ENCODE measurements at places on chromosomes 5 and 9.

GRCh38 chr5:96294884-96295202 lies 138.2 kb downstream of the PCSK1 start:
- no peak for DNase-seq

- DNase-seq, result no peak
These were observed 340.7 kb downstream of the NR2F1-AS1 start for GRCh38 chr5:93240228-93240834.

GRCh38 chr9:96009690-96010472 lies 134.4 kb downstream of the ERCC6L2 start:
- DNase-seq, result peak; percentile 85

DNA sequence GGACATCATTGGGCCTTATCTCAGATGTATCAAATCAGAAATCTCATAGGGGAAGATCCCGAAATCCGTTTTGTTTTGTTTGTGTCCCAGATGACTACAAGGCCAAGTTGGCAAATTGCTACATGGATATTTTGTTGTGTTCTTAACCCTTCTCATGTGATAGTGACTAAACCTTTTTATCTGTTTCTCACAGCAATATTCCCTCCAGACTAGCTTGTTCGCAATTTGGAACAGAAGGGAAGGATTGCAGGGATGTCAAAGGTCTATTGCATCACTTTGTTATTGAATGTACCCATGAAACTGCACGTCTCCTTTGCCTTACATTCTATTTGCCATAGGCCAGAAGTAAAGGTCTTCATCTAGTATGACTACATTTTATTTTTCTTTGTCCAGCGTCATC lies 453.9 kb downstream of the NFIB start:
- no peak for DNase-seq

DNA sequence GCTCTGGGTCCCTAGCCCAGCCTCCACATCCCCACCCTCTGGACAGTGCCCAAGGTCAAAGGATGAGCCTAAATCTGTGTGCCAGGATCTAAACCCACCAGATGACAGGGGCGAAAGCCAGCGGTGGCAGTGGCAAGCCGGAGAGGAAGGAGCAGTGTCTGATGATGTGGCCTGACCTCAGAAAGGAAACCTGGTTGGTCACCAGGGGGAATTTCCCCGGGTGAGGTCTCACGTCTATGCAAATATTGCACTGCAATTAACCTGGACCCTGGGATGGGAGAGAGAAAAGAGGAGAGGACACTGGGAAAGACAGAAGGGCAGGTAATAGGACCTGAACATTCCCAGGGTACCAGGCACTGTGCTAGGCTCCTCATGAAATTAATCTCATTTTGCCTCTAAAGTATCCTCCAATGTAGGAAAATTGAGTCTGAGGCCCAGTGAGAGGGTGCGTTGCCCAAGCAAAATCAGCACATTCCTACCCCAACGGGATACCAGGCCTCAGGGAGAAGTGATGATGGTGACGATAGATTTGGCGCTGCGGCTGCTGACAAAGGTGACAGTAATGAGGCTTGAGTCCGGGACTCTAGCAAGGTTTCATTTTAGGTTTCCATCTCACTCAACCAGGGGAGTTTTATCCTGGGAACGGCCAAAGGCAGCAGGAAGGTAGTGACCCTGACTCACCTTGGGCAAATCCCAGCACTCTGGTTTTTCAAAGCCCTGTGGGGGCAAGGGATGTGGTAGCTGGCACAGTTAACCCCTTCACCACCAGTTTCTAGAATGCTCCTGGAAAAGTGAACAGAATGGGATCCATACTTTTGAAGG lies 13.4 kb upstream of the TNIP1 start:
- DNase-seq, result peak; percentile 64

DNA sequence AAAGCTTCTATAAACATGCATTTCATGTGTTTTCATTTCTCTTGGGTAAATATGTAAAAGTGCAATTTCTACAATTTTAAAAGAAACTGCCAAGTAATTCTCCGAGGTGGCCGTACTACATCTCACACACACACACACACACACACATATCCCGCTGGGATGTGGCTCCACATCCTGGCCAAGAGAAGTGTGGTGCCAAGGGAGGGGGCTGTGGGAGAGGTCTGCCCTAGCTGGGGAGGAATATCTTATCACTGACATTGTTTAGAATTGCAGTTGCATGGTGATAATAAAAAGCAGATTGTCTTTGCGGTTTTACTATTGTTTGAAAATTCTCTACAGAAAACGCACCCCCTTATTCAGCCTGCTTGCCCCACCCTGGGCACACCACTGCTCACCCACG lies 558.4 kb downstream of the BNC2 start:
- DNase-seq, result no peak

GRCh38 chr5:150461231-150461630 lies 11.7 kb upstream of the RPS14 start:
- no peak for DNase-seq

GRCh38 chr5:154646745-154647113 lies 108.4 kb upstream of the LARP1 start:
- DNase-seq, result no peak

GRCh38 chr5:14357441-14357840 lies 214.3 kb downstream of the TRIO start:
- DNase-seq, result no peak

GRCh38 chr5:60636001-60636400 lies 64.0 kb downstream of the DEPDC1B start:
- DNase-seq, result no peak

- no peak for DNase-seq
These were observed 188.3 kb downstream of the GADD45G start for GRCh38 chr9:89793124-89793495.

DNA sequence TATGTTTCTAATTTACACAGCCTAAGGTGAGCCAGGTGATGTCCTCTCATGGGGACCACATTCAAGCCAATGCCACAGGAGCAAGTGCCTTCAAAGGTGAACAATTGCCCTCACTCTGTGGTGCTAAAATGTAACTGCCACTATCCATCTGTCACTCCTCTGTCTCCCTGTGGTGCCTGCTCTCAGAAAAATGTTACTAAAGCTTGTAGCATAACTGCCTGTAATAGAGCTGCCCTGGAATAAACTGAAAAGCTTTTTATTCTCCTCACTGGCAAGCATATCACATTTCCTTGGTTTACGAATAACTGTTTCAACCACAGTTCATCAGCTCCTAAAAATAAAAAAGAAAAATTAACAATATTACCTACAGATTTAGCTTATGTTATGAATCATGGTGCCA lies 142.4 kb downstream of the ST8SIA4 start:
- no peak for DNase-seq

DNA sequence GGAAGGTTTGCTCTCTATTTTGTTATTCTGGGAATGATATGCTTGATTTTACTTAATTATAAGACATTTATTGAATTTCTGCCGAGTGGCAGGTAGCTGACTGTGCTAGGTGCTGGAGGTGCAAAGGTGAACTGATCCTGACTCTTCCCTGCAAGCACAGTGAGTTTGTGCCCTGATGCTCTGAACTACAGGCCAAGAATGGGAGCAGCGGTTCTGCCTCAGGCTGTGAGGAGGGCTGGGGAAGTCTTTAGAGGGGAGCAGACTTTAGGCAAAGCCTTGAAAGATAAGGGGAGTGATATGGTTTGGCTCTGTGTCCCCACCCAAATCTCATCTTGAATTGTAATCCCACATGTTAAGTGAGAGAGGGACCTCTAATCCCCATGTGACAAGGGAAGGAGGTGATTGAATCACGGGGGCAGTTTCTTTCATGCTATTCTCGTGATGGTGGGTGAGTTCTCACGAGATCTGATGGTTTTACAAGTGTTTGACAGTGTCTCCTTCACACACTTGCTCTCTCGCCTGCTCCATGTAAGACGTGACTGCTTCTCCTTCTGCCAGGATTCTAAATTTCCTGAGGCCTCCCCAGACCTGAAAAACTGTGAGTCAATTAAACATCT lies 73.1 kb downstream of the NDFIP1 start:
- no peak for DNase-seq

- DNase-seq, result peak; percentile 4
These were observed 126.7 kb downstream of the SNX18 start for GRCh38 chr5:54644226-54644625.

DNA sequence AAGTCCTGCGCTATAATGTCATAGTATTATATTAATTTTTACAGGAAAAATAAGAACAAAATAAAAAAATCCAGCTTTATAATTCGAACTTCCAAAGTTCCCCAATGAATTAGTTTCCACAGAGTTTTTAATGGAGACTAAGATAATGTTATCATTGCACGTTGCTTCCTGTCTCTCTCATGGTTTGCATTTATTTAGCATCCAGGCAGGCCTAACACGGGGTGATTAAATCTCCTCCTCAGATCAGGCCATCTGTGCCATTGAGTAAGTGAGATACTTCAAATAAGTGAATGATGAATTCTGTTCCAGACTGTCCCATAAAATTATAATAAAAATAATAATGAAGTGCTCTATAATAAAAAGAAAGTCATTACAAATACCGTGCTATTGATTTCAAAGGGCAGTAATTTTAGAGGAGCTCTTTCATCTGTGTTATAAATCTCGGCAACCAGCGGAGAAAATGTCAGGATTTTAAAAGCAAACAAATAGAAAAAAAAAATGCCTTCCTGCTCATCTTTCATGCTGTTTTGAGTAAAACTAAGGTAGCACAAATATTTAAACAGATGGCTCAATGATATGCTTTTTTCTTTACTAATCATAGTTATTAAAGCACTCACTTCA lies 570.6 kb upstream of the ZNF608 start:
- no peak for DNase-seq

- DNase-seq, result no peak
These were observed 6.9 kb downstream of the C7 start for GRCh38 chr5:40916226-40916625.

GRCh38 chr5:71483355-71483754 lies 27.9 kb downstream of the BDP1 start:
- DNase-seq, result no peak

GRCh38 chr9:78788101-78788500 lies 491.2 kb downstream of the PSAT1 start:
- DNase-seq, result no peak

DNA sequence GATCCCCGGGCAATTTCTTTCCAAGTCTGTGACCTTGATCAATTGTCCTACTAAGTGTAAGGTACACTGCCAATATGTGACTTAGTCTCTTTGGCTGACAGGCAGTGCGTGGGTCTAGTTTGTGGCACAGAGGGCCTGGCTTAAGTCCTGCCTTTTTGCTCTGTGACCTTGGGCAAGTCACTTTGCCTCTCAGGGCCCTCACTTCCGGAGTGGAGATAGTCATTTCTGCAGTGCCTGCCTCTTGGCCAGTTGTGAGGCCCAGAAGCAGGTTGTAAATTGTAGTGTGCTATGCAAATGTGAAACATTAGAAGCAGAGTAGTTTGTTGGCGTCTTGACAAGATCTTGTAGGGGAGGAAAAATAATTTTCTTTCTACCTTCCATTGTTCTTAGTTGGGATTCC lies 39.0 kb downstream of the KIF4B start:
- DNase-seq, result no peak

DNA sequence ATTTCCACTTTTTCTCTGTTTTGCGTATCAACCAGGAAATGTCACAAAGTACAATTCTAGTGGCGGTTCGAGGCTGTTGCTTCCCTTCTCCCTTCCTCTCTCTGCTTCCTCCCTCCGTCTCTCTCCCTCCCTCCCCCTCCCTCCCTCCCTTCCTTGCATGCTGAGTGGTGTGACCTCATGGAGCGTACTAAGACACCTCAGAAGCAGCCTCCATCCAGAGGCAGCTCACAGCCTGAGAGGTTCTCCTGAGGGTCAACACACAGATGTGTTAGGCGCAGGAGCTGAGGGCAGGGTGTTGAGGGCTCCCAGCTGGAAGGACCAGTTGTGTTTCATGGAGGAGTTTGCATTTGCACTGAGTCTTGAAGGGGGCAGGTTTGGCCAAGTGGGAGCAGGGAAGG lies 57.7 kb downstream of the COL5A1 start:
- no peak for DNase-seq

DNA sequence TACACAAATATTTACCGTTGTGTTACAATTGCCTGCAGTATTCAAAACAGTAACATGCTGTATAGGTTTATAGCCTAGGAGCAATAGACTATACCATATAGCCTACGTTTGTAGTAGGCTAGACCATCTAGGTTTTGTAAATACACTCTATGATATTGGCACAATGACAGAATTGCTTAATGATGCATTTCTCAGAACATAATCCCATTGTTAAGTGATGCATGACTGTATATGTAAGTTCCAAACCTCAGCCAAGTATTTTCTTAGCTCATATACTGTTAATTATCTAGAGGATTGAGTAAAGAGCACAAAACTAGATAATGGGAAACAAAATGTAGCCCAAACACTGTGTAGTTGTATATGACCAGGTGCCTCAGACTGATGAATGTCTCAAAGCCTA lies 220.1 kb downstream of the ANXA1 start:
- no peak for DNase-seq

DNA sequence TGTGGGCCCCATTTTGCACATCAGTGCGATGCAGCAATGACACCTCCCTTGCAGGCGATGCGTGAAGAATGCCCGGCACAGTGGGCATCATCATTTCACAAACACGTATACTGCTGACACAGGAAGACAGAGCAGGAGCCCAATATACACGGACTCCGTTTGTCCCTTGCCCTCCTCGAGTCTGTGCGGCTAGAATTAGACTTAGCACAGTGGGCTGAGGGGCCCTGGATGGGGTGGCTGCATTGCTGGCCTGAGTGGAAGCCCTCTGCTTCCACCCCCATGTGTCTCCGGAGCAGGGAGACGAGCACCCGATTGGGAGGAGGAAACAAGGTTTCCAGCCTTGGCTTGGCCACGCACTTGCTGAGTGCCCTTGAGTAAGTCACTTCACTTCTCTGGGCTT lies 40.8 kb downstream of the GSN start:
- DNase-seq, result no peak

DNA sequence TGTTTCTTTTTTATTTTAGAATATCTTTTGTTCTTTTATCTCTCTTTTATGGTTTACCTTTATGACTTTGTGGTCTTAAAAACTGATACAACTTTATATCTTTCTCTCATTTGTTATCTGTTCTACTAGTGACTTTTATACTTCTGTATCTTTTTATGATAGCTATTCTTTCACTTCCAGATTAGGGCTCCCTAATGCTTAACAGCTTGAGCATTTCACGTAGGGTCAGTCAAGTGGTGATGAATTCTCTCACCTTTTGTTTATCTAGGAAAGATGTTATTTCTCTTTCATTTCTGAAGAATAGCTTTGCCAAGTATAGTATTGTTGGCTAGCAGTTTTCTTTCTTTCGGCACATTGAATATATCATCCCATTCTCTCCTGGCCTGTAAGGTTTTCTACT lies 123.6 kb downstream of the NUDT12 start:
- no peak for DNase-seq

DNA sequence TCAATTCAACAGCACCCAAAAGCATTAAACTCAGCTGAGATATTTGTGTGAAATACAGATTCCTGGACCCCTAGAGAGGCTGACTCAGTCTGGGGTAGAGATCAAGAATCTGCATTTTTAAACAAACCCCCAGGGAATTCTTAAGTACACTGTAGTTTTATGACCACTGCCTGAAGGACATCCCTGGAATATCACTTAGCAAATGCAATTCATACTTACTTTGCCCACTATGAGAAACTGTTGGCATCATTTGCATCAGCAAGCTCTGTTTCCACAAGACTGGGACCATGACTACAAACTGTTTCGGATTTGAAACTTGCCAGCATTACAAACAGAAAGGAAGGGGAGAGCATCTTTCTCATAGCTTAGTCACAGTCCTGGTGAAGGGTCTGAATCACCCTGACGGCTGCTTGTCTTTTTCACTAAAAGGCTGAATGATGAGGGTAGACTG lies 63.7 kb downstream of the MLLT3 start:
- DNase-seq, result peak; percentile 29

- no peak for DNase-seq
These were observed 16.4 kb upstream of the ZBTB34 start for GRCh38 chr9:126844085-126844484.

- no peak for DNase-seq
These were observed 13.4 kb upstream of the JADE2 start for GRCh38 chr5:134511796-134512660.
